ENCODE measurements at places on chromosomes 2 and 18.

DNA sequence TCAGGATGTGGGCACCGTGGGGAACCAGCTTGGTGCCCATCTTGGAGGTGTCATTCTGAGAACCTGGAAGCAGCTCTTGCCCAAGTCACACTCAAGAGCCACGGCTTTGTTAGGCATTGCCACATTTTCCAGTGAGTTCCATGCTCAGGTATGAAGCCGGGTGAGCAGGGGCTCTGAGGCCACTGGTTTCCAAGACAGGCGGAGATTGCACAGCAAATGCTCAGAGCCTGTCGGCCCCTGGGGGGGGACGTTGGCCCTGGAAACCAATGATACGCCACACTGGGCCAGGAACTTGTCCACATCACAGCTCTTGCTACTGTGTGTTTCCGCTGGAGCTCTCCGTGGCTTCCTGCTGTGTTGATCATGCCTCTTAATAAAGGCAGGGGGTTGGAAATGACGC, 52.5 kb upstream of the SALL3 start:
- no peak for DNase-seq

DNA sequence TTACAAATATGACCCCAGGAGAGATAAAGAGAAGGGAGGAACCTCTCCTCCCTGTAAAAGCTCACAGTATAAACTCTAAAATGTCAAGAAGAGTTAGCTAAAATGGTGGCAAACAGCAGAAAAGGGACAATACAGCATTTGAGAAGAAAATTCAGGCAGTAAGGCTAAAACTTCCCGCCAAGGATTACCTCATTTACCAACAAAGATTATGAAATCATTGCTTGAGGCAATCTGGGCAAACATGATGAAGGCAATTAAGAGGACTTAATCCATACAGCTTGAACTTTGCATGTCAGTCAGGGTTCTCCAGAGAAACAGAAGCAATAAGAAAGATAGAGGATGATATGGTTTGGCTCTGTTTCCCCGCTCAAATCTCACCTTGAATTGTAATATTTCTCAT, 81.4 kb downstream of the CMPK2 start:
- DNase-seq, result no peak

GRCh38 chr2:113966832-113967231, 76.9 kb downstream of the ACTR3 start:
- no peak for DNase-seq

DNA sequence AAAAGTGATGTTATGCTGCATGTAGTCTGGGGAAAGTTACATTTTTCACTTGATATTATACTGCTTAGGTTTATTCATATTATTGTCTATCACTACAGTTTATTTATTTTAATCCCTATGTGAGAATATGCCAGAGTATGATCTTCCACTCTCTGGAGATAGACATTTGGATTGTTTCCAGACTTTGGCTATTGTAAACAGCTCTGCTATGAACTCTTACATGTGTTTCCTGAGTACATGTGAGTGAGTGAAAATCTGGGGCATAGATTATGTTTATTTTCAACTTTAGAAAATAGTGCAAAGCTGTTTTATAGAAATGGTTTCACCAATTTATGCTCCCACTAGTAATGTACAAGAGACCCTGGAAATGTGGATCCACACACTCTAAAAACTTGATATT, 49.0 kb upstream of the EPAS1 start:
- DNase-seq, result no peak

DNA sequence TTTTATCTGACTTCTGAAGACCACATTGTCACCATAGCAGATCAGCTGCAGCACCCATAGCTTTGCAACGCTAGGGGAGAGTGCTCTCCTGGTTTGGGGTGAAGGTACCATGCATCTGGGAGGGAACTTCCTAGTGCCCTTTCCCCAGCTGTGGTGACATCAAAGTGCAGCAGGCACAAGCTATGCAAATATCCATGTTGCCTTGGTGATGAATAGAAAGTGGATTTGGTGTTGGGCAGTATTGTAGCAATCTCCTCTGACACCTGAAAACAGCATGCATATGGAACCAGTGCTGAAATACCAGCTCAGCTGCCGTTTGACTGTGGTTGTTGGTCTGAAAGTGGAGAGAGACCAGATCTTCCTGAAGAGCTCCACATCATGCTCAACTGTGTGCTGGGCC, 37.1 kb downstream of the BCL2L11 start:
- no peak for DNase-seq
